Immature natural killer cell (primary cell): ENCODE measurements at places on chromosomes 6 and 20.

DNA sequence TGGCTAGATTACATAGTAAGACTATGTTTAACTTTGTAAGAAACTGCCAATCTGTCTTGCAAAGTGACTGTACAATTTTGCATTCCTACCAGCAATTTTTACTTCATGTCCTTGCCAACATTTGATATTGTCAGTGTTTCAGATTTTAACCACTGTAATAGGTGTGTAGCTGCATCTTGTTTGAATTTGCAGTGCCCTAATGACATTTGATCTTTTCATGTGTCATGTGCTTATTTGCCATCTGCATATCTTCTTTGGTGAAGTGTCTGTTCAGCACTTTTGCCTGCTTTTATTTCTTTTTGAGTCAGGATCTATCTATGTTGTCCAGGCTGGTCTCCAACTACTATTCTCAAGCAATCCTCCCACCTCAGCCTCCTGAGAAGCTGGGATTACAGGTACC lies 2.4 kb upstream of the PRPH2 start:
- DNase-seq: no peak
- no peak overlapping the region for H3K4me3 ChIP-seq
- H3K4me1 ChIP-seq: peaks cover 17% of the 10 kb centered on the region

GRCh38 chr20:7003598-7003997 lies 236.1 kb downstream of the BMP2 start:
- DNase-seq: no peak
- H3K27ac ChIP-seq: no peak overlapping the region
- no peak overlapping the region for H3K4me3 ChIP-seq
- no peaks in the 10 kb centered on the region for H3K36me3 ChIP-seq
- H3K4me1 ChIP-seq: no peaks in the 10 kb centered on the region

DNA sequence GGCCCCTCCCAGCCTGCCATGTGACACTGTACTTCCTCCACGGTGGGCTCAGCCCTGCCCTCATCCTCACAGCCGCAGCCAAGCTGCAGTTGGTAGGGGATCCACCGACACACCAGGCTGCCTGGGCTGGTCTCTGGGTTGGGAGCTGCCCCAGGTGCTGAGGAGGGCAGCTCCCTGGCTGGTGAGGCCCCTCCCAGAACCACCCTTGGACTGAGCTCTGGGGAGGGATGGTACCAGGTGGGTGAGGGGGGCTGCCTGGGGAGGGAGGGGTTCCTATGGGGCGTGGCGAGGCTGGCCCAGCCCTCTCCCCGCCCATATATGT lies 185 bp upstream of the TNFRSF6B start:
- H3K36me3 ChIP-seq: no peaks in the 10 kb centered on the region
- H3K27me3 ChIP-seq: peaks cover 44% of the 10 kb centered on the region
- DNase-seq: no peak
- peak overlapping the region; percentile 65 for H3K27ac ChIP-seq

- no peak for DNase-seq
- H3K36me3 ChIP-seq: no peaks in the 10 kb centered on the region
- no peak overlapping the region for H3K27ac ChIP-seq
- H3K4me3 ChIP-seq: no peak overlapping the region
- H3K27me3 ChIP-seq: no peaks in the 10 kb centered on the region
These were observed 24.2 kb upstream of the KIF25 start for GRCh38 chr6:167973148-167973885.

GRCh38 chr6:24909241-24910216 lies 26.2 kb downstream of the RIPOR2 start:
- peak overlapping the region; percentile 94 for H3K27ac ChIP-seq
- peak overlapping the region; percentile 95 for H3K4me3 ChIP-seq
- DNase-seq: no peak
- peaks cover 5% of the 10 kb centered on the region for H3K36me3 ChIP-seq

DNA sequence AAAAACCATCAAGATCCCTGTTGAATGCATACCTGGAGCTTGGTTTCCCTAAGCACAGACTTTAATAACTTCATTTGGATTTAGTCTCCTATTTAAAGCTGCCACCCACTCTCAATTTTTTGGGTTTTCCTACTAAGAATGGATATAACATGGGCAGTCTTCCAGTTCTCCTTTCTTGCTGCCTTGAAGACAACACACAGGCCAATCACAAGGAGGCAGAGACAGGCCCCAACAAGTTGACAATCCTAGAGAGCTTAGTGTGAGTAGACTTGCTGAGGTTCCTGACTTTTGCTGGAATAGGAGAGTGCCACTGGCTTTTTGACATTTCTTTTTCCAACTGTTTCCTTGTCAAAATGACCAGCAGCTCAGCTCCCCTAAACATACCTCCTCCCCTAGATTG lies 112.3 kb upstream of the ESR1 start:
- H3K4me1 ChIP-seq: peaks cover 8% of the 10 kb centered on the region
- H3K27me3 ChIP-seq: peaks cover 2% of the 10 kb centered on the region
- no peak overlapping the region for H3K4me3 ChIP-seq
- no peak for DNase-seq
- no peak overlapping the region for H3K27ac ChIP-seq

- H3K4me1 ChIP-seq: no peaks in the 10 kb centered on the region
- no peak for DNase-seq
- no peak overlapping the region for H3K4me3 ChIP-seq
- H3K36me3 ChIP-seq: no peaks in the 10 kb centered on the region
These were observed 49.7 kb upstream of the ELOVL5 start for GRCh38 chr6:53398247-53399026.

DNA sequence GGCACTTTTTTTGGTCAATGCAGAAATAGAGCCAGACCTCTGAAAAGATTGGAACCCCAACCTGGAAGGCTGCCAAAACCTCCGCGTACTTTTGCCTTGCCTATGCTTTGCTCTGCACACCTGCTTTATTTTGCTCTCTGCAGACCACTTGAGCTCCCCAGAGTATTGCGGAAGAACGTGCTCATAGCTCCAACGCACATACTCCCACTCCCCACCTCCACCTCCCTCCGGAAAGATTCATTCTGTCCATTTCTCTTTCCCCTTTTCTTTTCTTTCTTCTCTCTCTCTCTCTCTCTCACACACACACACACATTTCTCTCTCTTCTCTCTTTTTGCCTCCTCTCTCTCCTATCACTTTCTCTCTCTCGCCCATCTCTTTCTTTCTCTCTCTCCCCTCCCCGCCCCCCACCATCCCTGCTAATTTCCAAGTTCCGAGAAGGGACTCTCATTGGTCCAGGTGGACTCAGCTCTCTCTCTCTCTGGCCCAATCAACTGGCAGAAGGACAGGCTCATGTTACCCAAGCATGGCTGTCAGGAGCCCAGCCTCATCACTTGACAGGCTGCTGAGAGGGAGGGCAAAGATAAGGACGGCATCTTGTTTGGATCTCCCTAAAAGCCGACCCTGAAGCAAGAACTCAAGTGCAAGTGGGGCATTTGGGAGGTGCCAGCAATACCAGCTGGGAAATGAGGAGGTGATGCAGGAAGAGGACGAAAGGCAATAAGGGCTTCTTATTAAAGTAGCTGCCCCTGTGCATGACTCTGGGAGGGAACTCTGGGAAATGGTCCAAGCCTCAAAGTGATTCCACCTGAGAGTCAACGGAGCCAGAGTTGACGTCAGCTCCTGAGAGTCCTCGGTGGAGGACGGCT lies 246.1 kb downstream of the LY86 start:
- H3K27ac ChIP-seq: no peak overlapping the region
- peaks cover 6% of the 10 kb centered on the region for H3K27me3 ChIP-seq
- H3K36me3 ChIP-seq: no peaks in the 10 kb centered on the region

GRCh38 chr6:48397887-48398286 lies 286.9 kb upstream of the PTCHD4 start:
- DNase-seq: no peak
- H3K27me3 ChIP-seq: no peaks in the 10 kb centered on the region
- no peak overlapping the region for H3K27ac ChIP-seq
- H3K36me3 ChIP-seq: no peaks in the 10 kb centered on the region
- H3K4me3 ChIP-seq: no peak overlapping the region
- no peaks in the 10 kb centered on the region for H3K4me1 ChIP-seq

DNA sequence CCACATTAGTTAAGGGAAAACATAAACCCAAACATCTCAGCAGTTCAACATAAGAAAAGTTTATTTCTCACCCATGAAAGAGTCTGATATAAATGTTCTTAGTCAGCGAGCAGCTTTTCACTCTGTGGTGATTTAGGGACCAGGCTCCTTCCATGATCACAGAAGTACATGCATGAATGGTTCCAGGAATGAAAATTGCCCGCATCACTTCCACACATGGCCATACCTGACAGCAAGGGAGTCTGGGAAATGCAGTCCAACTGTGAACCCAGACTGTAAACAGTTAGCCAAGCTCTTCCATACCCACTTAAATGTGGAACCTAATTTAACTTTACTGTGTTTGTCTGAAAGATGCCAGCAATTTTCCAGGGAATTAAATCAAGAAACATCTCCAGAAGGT lies 353.9 kb downstream of the HACE1 start:
- H3K27me3 ChIP-seq: peaks cover 2% of the 10 kb centered on the region
- DNase-seq: no peak
- H3K4me3 ChIP-seq: no peak overlapping the region
- no peak overlapping the region for H3K27ac ChIP-seq
- H3K4me1 ChIP-seq: no peaks in the 10 kb centered on the region
- H3K36me3 ChIP-seq: no peaks in the 10 kb centered on the region

DNA sequence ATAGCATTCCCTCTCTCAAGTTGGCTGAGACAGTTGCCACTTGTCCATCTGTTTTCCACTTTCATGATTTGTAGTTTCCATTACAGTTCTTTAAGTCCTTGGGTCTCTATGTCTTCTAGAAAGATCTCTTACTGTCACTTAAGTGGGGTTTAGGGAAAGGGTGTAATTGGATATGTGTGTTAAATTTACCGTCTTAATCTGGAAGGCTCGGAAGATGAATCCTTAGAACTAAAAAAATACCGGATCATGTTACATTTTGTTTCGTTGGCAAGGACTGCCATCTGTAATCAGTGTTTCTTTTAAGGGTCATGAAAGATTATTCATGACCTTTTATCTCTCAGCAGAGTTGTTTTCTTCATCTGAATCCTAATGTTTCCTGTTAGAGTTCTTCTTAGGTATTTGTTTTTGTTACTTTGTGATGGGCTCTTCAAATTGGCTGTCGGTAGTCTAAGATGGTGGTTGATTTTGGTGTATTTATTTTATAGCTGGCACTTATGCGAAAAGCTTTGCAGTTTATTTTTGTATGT lies 21.8 kb upstream of the BTBD3 start:
- H3K4me3 ChIP-seq: no peak overlapping the region
- no peaks in the 10 kb centered on the region for H3K27me3 ChIP-seq
- H3K4me1 ChIP-seq: peaks cover 15% of the 10 kb centered on the region
- no peak overlapping the region for H3K27ac ChIP-seq
- no peaks in the 10 kb centered on the region for H3K36me3 ChIP-seq

- no peak overlapping the region for H3K4me3 ChIP-seq
- H3K36me3 ChIP-seq: peaks cover 9% of the 10 kb centered on the region
- no peak overlapping the region for H3K27ac ChIP-seq
- no peaks in the 10 kb centered on the region for H3K27me3 ChIP-seq
These were observed 40.1 kb downstream of the VTA1 start for GRCh38 chr6:142187209-142187608.

GRCh38 chr6:42366999-42367352 lies 84.8 kb downstream of the TRERF1 start:
- peaks cover 69% of the 10 kb centered on the region for H3K4me1 ChIP-seq
- H3K27me3 ChIP-seq: peaks cover 2% of the 10 kb centered on the region
- H3K36me3 ChIP-seq: peaks cover 23% of the 10 kb centered on the region
- H3K27ac ChIP-seq: peak overlapping the region; percentile 91
- peak overlapping the region; percentile 82 for H3K4me3 ChIP-seq

DNA sequence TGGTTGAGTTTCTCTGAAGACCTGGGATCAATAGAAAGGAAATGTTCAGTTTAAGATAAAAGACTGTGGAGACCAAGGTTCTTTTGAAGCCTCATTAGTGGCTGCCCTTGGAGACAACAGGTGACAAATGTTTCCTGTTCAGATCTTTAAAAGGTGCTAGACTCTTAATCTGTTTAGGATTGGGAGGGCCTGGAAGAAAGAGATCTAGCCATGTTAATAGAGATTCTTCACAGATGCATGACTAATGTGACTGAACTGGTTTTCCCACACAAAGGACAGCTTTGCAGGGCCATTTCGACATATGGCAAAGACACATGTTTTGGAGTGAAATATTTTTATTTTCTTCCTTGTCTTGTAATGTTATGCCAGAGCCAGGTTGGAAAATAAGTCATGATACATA lies 82.2 kb downstream of the WDR27 start:
- no peak overlapping the region for H3K27ac ChIP-seq
- peaks cover 2% of the 10 kb centered on the region for H3K27me3 ChIP-seq
- no peaks in the 10 kb centered on the region for H3K4me1 ChIP-seq
- DNase-seq: no peak

DNA sequence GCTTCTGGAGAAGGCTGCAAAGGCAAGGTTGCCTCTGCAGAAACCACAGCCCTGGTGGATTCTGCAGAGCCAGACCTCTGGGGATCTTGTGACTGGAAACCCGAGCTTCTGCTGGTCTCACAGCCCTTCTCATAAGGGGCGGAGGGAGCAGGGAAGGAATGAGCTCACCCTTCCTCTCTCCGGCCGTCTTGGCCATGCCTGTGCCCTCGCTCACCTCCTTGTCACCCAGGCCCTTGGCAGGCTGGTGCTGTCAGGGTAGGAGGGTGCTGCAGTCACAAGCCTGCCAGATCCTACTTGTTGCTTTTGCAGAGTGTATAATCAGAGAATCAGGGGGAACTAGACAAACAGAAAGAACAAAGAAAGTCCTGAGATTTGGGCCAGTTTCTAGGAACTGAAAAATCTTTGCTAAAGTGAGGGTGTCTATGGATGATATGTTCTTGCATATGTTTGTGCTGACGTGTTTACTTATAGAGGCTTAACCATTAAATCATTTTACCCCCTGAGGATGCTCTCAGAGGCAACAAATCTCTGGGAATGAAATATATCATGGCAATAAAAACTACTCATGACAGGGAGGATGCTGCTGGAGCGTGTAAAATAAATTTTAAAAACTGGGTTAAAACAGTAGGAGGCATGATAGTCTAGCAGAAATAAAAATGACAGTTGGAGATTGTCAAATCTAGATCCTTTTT lies 244.9 kb upstream of the SOX4 start:
- no peaks in the 10 kb centered on the region for H3K4me1 ChIP-seq
- no peaks in the 10 kb centered on the region for H3K36me3 ChIP-seq
- peaks cover 3% of the 10 kb centered on the region for H3K27me3 ChIP-seq
- no peak overlapping the region for H3K4me3 ChIP-seq
- DNase-seq: no peak

DNA sequence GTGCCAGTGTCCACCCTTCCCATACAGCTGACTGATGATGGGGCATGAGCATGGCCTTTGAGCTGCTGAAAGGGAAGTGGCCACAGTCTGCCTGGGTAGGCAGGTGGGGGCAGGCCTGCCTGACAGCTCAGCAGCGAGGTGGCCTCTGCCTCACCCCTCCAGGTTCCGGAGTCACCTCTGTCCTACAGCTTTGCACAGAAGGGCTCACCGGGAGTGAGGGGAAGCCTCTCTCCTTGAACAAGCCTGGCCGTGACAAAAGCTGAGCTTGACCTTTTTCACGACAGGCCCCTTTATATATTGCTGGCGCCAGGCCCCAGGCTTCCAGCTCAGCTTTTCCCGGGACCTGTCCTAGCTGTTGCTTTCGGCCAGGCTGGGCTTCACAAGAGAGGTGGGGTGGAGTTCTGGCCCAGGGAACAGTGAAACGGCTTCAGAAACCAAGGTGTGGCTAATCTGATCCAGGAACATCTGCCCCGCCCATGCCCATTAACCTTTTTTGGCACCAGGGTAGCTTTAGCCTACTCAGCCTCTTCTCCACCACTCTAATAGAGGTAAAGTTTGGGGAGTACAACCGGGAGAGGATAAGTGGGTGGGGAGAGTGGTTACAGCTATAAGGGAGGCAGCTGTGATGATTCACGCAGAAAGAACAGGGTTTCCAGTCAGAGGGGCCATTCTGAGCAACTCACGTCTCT lies 42.9 kb downstream of the C6orf132 start:
- no peak overlapping the region for H3K4me3 ChIP-seq
- H3K4me1 ChIP-seq: peaks cover 10% of the 10 kb centered on the region
- no peaks in the 10 kb centered on the region for H3K27me3 ChIP-seq
- no peaks in the 10 kb centered on the region for H3K36me3 ChIP-seq
- DNase-seq: no peak

GRCh38 chr6:33769248-33769821 lies 19.6 kb downstream of the LEMD2 start:
- H3K27ac ChIP-seq: no peak overlapping the region
- DNase-seq: no peak
- no peak overlapping the region for H3K4me3 ChIP-seq
- H3K4me1 ChIP-seq: peaks cover 13% of the 10 kb centered on the region
